NCI-H187 (cell line): ENCODE measurements at places on chromosomes 7 and 10.
A peak's percentile ranks its signal among the peaks of the same experiment; 100 is the strongest.

- no peak for DNase-seq
Measured at GRCh38 chr7:164882-165660, 27.3 kb upstream of the FAM20C start.

DNA sequence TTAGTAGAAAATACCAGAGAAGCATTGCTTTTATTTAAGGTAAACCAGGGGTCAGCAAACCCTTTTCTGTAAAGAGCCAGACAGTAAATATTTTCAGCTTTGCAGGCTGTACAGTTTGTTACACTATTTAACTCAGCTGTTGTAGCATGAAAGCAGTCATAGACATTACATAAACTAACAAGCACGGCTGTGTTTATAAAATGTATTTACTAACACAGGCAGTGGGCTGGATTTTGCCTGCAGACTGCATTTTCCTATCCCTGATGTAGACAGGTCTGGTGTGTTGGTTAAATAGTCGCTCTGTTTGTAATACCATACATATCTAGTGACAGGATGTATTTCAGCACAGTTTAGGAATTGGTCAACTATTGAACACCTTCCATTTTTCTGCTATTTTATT is 129.3 kb downstream of the ST7 start:
- DNase-seq, result no peak

- DNase-seq, result no peak
Measured at GRCh38 chr10:53903756-53904155, 897.3 kb downstream of the PCDH15 start.

- no peak for DNase-seq
Measured at GRCh38 chr7:116139007-116139406, 71.3 kb upstream of the TES start.

- DNase-seq, result no peak
Measured at GRCh38 chr10:78934532-78934898, 134.3 kb upstream of the ZMIZ1 start.

GRCh38 chr10:69318867-69319727 is 40.8 kb downstream of the HK1 start:
- DNase-seq, result no peak

DNA sequence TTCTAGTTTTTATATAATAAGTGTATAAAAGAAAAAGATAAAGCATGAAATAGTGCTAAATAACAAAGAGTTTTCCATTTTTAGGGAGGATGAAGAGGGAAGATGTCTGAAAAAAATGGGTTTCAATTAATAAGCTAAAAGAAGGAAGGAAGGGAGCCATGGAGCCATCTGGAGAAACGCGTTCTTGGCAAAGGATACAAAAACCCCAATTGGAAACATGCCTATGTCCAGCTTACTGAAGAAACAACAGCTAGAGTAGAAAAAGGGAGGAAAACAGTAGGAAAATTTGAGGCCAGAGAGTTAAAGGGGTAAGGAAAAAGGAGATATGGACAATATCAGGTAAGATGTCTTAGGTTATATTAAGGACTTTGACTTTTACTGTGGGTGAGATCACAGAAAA is 416.2 kb upstream of the GHITM start:
- no peak for DNase-seq

- peak; percentile 82 for DNase-seq
Measured at GRCh38 chr7:140238778-140239652, 62.2 kb upstream of the KDM7A start.

DNA sequence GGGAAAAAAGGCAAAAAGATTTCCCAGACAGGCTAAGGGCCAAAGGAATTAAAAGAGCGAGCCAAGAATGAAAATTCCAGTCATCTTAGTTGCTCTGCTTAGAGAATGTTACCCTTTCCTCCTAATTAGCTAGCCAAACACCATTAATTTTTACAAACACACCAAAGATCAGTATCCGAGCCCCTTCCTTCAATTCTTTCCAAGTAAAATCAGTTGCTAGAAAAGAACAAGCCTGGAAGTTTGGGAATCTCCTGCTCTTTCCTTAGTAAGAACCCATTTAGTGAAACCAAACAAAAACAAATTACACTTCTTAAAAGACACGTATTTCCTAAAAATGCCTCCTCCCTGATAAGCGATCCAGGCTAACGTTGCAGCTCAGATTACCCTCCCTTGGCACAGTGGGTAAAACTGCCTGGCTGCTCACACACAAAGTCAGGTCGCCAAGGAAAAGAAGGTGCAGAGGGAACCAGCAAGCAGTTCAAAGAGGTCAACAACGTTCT is 57.1 kb upstream of the ABLIM1 start:
- DNase-seq, result no peak

DNA sequence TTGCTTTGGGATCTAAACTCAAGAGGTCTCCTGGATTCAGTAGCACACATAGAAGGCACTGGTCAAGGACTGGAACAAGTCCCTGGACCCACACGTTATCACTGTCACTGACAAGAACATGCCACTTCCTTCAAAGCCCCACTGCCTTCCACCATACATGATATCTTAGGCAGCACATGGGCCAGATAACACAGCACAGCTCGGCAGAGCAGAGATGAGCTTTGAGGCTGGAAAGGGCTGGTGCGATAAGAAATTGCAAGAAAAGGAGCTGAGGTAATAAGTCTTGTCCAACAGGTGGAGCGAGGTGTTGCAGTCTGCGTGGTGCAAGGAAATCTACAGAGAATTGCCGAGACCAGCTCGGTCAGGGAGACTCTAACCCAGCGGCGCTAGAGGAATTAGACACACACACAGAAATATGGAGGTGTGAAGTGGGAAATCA is 139.8 kb upstream of the CDK13 start:
- DNase-seq, result no peak

DNA sequence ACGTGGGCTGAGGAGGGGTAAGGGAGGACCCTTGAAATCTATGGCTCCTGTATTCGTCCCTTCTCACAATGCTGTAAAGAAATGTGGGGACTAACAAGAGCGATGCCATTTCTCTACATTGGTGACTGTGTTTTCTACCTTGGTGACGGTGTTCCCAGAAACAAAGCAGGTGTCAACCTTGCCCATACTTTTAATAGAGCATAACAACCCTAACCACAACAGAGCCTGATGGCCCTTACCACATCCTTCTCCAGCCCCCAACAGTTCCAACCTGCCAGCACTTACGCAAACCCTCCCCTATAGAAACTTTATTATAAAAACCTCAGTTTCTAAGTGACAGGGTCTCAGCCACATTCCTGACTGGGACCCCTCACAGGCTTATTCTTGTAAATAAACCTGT is 28.2 kb upstream of the ADCYAP1R1 start:
- no peak for DNase-seq

- DNase-seq, result no peak
Measured at GRCh38 chr10:46079831-46080585, 33.9 kb upstream of the MSMB start.

- no peak for DNase-seq
Measured at GRCh38 chr10:28892818-28893547, 215.7 kb downstream of the BAMBI start.

- DNase-seq, result no peak
Measured at GRCh38 chr10:15585303-15585715, 134.4 kb downstream of the ITGA8 start.

DNA sequence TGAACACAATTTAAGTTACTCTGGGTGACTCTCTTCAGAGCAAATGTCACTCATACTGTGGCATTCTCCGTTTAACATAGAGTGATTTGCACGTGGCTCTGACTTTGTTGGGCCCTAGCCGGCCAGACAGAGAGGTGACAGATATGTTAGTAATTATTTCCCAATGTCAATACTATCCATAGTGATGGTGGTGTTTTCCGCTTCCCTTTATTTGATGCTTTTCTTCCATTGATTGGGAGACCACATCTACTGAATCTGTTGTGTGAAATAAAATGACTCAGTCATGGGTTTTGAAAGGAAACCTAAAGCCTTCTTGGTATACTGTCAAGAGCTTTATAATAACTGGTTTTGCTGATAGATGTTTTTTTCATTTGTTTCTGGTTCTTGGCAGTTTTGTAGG is 7.4 kb downstream of the AVL9 start:
- no peak for DNase-seq

- DNase-seq, result no peak
Measured at GRCh38 chr7:128167791-128168666, 73.0 kb upstream of the LEP start.

DNA sequence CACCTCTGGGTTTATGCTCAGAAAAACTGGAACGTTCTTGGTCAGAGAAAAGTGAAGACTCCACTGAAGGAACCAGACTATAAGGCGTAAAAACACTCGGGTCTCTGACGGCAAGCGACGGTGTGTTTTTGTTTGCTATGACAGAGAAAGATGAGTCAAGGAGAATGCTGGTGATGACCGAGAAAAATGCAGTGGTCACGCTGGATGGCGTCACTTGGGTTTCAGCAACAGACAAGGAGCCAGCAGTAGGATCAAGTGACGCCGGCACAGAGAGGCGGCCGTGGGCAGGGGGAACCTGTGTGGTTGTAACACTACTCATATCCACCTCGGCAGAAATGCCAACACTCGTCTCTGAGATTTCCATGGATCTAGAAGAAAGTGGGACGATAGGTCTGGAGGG is 63.4 kb downstream of the KIAA1549 start:
- no peak for DNase-seq

DNA sequence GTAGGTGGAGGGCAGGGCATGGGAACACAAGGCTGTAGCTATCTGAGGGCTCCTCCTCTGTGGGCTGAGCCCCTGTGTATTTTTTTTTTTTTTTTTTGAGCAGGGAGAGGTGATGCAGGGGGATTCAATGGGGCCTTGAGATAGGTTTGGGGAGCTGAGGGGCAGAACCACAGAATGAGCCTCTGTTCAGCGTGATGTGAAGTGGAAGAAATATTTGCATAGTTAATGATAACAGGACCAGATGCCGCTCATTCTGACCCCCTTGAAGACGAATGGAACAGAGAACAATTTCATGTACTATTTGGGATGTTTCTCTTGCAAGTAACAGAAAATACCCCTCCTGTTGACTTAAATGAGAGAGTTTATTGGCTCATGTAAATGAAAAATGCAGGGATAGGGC is 69.7 kb upstream of the EMX2 start:
- no peak for DNase-seq
